Natural killer cell (primary cell): ENCODE measurements at places on chromosomes 2 and 18. TPM values are rescaled to one million over a fixed set of nuclear protein-coding genes. Genes with fewer than 3 reads are reported as not detected.

- DNase-seq, result no peak
- H3K27ac ChIP-seq, result no peak overlapping the region
- no peak overlapping the region for H3K4me3 ChIP-seq
- peaks cover 16% of the 10 kb centered on the region for H3K36me3 ChIP-seq
- no peaks in the 10 kb centered on the region for H3K27me3 ChIP-seq
Measured at GRCh38 chr2:32227492-32227891, 37.2 kb downstream of the NLRC4 start.

- H3K27me3 ChIP-seq, result no peaks in the 10 kb centered on the region
- H3K4me1 ChIP-seq, result no peaks in the 10 kb centered on the region
- DNase-seq, result no peak
- H3K4me3 ChIP-seq, result no peak overlapping the region
Measured at GRCh38 chr18:2921778-2922177, 75.0 kb downstream of the EMILIN2 start.

DNA sequence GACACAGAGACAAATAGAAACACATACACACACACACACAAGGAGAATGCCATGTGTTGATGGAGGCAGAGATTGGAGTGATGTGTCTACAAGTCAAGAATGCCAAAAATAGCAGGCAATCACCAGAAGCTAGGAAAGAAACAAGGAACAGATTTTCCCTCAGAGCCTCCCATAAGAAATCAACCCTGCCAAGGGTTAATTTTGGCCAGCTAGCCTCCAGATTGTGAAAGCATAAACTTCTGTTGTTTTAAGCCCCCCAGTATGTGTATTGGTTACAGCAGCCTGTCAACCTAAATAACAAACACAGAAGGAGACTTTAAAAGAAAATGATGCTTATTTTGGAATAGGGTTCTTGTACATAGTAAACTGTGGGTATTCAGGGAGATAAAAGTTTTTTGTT, 5.6 kb upstream of the STK39 start:
- peaks cover 15% of the 10 kb centered on the region for H3K4me1 ChIP-seq
- peak overlapping the region; percentile 50 for H3K27ac ChIP-seq
- H3K36me3 ChIP-seq, result no peaks in the 10 kb centered on the region
- H3K4me3 ChIP-seq, result no peak overlapping the region
- no peak for DNase-seq

CHRNA1 gene
- total RNA-seq, result not detected
